ENCODE measurements at places on chromosomes 5 and 9. TPM values are rescaled to one million over a fixed set of nuclear protein-coding genes. Genes with fewer than 3 reads are reported as not detected.
A peak's percentile ranks its signal among the peaks of the same experiment; 100 is the strongest.

The IL4 gene
- 0.77 TPM for total RNA-seq

DNA sequence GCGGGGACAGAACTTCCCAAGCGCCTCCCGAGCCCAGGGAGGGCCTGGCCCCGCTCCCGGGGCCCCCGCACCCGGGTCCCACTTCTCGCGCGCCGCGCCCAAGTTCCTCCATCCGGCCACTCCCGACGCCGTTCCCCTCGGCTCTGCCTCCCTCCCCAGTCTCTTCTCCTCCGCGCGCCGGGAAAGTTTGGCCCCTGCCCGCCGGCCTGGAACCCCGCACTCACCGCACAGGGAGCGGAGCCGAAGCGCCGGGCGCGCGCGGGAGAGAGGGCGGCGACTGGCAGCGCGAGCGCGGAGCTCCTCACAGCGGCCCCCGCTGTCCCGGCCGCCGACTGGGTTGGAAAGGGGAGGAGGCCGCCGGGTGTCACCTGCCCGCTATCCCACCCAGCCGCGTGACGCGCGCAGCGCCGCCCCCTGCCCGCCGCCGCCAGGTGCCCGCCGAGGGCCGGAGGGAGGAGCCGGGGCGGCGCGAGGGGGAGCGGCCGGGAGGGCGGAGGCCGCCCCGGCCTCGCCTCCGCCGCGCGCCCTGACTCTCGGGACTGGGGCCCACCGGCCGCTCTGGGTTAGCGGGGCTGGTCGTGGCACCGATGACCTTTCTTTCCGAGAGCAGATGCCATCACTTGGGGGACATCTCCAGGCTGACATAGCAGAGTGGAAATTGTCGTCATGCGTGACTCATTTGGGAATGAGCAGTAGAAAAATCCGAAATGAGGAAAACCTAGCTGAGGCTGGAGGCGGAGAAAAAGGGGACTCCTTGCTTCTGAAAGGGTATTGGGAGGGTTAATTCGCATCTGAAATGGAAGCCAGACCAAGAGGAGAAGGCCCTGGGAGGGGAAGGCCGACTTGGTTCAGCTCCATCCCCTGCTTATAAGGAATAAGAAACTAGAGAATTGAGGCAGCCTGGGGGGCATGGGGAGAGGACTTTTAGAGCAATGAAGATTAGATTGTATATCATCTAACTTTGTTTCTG lies at the start of gene ELOVL7:
TSS of gene ELOVL7 (minus strand) at position 334 of the 970 bp plus-strand sequence. CDS start 56,872 bp downstream, outside the sequence.
- DNase-seq = peak; percentile 79

DNA sequence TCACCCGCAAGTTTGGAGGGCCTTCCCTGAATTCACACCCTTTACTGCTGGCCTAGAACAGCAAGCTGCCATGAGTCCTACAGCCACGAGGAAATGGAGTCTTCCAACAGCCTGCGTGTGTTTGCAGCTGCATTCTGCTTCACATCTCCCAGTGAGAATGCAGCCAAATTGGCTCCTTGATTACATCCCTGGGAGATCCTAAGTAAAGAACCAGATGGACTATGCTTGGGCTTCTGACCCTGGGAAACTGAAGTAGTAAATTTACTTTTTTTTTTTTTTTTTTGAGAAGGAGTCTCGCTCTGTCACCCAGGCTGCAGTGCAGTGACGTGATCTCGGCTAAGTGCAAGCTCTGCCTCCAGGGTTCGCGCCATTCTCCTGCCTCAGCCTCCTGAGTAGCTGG lies 617.0 kb upstream of the CDH18 start:
- DNase-seq = no peak

GRCh38 chr5:167602067-167602466 lies 689.4 kb upstream of the WWC1 start:
- no peak for DNase-seq

GRCh38 chr5:118723021-118723338 lies 265.4 kb downstream of the DTWD2 start:
- DNase-seq = no peak

- no peak for DNase-seq
These were observed 64.2 kb upstream of the ABL1 start for GRCh38 chr9:130770679-130771442.

GRCh38 chr9:83342731-83343130 lies 195.5 kb downstream of the FRMD3 start:
- no peak for DNase-seq

GRCh38 chr9:137820161-137820855 lies 57.3 kb upstream of the CACNA1B start:
- DNase-seq = peak; percentile 40
